Activated naive CD4-positive, alpha-beta T cell treated with anti-CD3 and anti-CD28 coated beads, Interleukin-2, amount 10 ng/mL, durations not matched to agents 7 days and 5 days (primary cell): ENCODE measurements at places on chromosomes 2 and 18.
A peak's percentile ranks its signal among the peaks of the same experiment; 100 is the strongest.

DNA sequence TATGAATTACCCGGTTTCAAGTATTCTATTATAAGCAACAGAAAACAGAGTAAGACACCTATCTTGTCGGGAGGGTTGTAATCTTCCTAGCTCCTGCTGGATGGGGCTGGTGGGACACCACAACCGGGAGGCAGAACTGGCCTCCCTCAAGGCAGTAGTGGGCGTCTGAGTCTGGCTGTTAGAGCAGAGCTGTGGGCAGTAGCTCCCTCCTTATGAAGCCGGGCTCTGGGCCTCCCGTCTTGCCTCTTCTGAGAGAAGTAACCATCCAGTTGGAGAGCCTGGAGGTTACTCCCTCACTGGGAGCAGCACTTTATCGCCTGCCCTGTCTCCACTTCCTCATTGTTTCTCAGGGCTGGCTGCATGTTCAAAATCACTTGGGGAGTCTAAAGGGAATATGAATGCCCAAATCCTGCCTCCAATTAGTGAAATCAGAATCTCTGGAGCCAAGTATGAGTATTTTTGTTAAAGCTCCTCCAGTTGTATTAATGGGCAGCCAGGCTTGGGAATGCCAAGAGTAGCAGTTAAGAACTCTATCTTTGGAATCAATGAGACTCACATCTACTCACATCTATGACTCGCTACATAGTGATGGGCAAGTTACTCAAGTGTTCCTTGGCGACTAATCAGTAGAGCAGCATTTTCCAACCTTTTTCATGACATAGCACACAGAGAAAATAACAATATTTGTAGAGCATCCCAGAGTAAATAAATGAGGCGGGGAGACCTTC is 27.3 kb upstream of the NRP2 start:
- no peak for DNase-seq

DNA sequence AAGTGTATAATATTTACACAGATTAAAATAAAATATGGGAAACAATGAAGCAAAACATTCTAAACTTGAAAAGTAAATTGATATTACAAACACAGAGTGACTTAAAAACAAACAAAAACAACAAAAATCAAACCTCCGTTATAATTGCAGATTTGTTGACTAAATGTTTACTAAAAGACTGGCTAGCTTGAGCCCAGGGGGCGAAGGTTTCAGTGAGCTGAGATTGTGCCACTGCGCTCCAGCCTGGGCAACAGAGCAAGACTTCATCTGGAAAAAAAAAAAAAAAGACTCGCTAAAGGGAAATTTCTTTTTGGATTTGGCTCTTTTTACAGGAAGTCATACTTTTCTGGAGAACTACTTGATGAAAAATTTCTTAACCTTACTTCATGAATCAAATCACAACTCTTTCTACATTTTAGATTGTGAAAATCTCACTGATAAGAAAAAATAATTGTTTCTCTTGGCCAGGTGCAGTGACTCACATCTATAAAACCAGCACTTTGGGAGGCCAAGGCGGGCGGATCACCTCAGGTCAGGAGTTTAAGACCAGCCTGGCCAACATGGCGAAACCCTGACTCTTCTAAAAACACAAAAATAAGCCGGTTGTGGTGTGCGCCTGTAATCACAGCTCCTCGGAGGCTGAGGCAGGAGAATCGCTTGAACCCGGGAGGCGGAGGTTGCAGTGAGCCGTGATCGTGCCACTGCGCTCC is 9.7 kb downstream of the TFPI start:
- no peak for DNase-seq

DNA sequence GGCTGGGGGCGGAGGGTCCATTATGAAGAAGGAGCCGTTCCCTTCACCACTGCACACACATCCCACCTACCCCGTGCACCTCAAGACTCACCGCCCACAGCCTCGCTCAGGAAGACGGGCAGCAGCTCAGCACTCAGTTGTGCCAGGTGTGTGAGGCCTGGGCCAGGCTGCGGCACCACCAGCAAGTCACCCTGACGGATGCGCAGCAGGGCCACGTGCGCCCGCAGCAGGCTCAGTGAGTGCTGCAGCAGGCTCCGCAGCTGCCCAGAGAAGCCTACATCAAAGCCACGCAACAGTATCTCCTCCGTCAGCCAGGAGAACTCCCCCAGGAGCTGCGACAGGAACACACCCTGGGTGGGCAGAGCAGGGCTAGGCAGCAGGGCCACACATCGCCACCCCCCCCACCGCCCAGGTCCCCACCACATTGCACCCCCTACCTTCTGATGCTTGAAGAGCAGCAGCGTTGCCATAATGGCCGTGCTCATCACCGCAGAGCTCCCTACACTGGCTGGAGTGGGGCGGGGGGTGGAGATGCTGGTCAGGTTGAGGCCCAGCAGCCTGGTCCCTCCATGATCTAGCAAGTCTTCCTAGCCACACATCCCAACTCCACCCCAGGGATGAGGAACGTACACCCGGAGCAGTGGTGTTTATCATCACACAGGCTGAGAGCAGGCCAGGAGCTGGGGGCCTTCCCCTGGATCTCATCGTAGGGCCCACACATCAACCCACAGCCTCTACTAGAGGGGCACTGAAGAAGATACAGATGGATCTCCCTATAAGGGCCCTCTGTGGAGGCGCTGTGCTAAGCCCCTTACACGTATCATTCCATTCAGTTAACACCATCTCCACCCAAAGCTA is 10.2 kb downstream of the GPAT2 start:
- no peak for DNase-seq

GRCh38 chr18:9109523-9109922 is 7.0 kb downstream of the NDUFV2 start:
- DNase-seq, result no peak

- no peak for DNase-seq
Observed at GRCh38 chr2:98480598-98480997, 35.9 kb downstream of the INPP4A start.

- no peak for DNase-seq
Observed at GRCh38 chr2:157848213-157848612, 27.9 kb downstream of the ACVR1 start.

- no peak for DNase-seq
Observed at GRCh38 chr2:43939695-43940256, 56.0 kb downstream of the LRPPRC start.

- DNase-seq, result no peak
Observed at GRCh38 chr18:67705748-67706147, 189.2 kb upstream of the DSEL start.

DNA sequence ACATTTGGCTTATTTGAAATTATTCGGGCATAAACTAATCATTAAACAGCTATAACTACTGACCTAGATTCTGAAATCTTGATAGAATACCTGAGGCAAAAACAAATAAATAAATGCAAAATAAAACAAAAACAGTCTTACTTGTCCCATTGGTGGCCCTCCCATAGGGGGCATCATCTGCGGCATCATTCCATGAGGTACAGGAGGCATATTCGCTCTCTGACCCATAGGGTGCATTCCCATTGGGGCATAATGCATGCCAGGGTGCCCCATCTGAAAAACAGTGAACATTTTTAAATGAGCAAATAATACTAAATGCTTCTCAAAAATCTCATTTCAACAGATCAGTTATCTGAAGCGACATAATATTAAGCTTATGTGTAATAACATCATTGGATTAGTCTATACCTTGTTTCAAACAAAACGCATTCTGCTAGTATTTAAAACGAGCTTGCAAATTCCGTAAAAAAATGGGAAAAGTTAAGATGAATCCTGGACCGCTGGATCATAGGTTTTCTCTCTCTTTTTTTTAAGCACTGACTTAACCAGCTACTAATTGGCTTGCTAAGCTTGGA is 1.3 kb downstream of the PRPF40A start:
- DNase-seq, result peak; percentile 34

DNA sequence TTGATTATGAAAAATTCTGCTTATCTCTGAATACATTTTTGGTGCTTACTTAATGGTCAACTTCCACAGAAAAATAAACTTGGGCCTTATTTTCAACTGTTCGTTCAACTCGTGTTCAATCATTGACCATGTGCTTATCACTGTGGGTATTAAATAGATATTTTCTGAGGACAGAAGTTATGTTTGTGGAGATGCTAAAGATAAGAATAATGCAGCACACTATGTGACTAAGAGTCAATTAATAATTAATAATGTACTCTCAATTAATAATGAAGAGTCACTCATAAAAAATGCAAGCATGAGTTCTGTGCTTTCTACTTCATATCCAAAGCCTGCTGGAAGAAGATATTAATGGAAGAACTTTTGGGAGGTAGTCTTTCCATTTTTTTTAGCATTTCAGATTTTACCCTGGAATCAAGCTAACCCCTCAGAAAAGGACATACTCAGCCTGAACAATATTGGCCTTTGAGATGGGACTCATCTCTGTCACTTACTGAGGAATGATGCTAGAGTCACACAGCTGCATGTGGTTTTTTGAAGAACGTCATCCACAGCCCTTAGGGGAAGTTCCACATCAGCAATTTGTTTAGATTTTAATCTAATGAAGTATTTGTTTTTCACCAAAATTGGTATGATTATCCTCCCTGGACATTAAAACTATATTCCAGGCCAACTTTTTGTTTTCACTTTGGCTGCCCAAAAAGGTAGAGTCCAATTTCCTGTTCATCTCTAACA is 191.9 kb upstream of the CRIM1 start:
- no peak for DNase-seq

DNA sequence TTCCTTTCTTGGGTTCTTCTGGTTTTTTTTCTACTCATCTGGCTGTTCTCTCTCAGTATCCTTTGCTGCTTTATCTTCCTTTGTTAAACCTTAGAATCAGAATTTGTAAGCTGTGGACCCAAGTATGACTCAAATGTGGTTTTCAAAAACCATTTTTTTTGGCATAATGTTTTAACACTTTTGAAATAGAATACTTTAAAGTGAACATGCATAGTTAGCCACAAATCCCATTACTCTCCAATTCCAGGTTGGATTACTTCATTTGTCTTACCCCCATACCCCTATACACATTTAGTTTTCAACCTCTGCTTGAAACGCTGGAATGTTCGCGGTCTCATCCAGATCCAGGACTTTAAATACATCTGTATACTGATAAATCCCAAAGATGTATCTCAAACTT is 29.1 kb downstream of the ALMS1 start:
- DNase-seq, result no peak
